ENCODE measurements at places on chromosomes 1 and 21.

- DNase-seq = no peak
Measured at GRCh38 chr1:242398351-242398750, 126.1 kb downstream of the PLD5 start.

DNA sequence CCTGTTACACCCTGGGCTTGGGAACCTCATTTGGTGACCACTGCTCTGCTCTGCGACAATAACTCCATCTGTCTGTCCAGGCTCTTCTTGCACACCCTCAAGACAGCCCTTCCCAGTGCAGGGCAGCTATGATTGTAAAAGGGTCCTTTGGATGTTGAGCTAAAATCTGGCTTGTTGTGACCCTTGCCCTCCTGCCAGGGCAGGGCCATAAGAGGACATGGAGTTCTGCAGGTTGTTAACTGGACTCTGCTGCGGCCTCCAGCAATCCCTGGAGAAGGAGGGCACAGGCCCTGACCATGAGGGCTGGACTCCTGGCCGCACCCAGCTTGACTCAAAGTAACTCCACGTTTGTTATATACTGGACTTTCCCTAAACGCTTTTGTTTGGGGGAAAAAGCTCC lies 41.2 kb downstream of the DHCR24 start:
- DNase-seq = no peak

- no peak for DNase-seq
Measured at GRCh38 chr1:29256394-29256793, 20.1 kb downstream of the PTPRU start.

GRCh38 chr1:32619701-32620485 lies 30.5 kb downstream of the ZBTB8OS start:
- DNase-seq = no peak

DNA sequence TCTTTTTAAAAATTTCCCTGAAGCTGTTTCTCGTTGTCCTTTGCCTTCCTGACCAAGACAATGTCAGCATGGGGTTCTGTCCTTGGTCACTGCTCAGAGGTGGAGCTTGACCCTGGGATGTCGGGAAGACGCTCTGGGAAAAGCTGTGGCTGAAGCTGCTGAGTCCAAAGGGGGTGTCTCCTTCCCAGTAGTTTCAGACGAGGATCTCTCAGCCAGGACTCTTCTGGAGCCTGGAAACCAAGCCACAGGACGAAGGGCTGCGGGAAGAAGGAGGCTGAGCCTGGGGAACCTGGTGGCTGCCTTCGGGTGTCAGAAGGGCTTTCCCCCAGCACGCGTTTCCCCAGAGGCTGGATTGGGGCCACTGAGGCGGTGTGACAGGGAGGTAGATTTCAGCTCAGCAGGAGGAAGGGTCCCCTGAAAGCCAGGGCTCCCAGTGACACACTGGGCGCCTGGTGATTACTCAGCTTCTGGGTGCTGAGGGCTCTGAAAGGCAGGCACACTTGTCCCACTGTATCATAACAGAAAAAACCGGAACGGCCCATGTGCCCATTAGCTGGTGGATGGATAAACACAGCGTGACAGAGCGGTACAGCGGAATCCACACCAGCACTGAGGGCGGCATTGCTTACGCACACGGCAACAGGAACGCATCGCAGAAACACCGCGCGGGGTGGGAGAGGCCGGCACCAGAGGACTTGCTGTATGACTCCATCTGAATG lies 5.0 kb upstream of the KRTAP12-1 start:
- DNase-seq = no peak

- DNase-seq = no peak
Measured at GRCh38 chr1:6179564-6180175, 451 bp downstream of the CHD5 start.

DNA sequence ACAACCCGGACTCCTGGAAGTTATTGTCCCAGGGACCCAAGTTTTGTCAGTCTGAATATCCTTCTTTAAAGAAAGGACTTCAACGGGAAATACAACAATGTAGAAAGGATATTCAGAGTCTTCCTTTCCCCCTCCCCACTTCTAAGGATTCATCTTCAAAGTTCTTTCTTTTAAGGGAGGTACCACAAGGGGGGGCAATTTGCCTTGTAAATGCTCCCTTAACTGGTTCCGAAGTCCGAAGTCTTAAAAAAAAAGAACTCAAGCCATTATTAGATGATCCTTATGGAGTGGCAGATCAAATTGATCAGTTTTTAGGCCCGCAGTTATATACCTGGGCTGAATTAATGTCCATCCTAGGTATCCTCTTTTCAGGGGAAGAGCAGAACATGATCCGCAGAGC lies 47.0 kb downstream of the SERINC2 start:
- no peak for DNase-seq

GRCh38 chr1:24567792-24568388 lies 12.0 kb downstream of the NCMAP start:
- DNase-seq = peak; percentile 35

- DNase-seq = no peak
Measured at GRCh38 chr1:188017921-188018320, 1189.2 kb downstream of the PLA2G4A start.

GRCh38 chr1:248842781-248843331 lies 4.8 kb downstream of the ZNF672 start:
- no peak for DNase-seq

- DNase-seq = no peak
Measured at GRCh38 chr21:33027401-33028286, 1.9 kb downstream of the OLIG2 start.

DNA sequence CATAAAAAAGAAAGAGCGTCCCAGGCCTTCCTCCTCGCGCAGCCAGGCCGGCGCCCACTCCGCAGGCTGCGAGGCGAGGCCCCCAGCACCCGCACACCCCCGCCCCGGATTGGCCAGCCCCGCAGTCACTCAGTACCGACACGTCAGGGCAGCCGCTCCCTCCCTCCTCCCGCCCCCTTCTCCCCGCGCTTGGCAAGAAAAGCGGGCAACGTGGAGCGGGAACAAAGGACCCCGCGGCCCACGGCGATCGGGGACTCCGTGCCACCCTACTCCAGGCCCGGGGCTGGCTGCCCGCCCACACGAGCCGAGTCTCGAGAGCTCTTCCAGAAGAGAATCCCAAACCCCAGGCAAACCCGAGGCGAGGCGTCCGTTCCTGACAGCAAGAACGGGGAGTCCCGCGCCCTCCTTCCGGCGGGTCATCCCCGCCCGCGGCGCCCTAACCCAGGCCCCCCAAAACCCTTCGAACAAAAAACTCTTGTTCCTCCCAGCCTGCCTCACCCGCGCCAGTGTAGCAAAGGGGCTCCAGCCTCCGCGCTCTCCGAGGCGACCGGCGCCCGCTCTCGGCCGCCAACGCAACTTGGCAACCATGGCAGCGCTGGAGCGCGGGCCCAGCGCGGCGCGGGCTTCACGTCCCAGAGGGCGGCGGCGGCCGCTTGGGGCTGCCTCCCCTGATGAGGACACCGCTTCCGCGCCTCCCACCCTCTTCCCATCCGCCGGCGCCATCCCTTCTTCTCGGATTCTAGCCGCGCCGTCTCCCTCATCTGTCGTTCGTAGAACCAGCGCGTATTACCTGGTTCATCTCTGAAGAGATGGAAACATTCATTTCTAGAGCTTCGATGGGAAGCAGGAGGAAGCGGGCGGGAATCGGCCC lies 645 bp downstream of the IVNS1ABP start:
- DNase-seq = peak; percentile 97

DNA sequence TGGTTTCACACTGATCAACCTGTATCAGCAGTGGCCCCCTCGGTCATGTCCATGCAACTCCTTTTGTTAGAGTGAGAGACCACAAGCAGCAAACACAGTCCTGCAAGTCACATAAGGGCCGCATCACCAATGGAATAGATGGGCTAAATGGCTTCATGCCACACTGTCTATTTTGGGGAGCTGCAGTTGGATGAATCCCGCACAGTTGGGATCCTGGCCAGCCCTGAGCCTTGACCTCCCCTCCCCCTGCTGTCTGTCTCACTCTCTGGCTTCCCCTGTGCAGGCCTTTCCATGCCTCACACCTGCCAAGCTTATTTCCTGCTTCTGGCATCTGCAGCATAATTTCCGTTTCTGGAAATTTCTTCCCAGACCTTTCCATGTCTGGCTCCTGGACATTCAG lies 57.0 kb downstream of the CNIH3 start:
- DNase-seq = no peak

GRCh38 chr1:30872948-30873263 lies 35.7 kb downstream of the SDC3 start:
- DNase-seq = no peak

DNA sequence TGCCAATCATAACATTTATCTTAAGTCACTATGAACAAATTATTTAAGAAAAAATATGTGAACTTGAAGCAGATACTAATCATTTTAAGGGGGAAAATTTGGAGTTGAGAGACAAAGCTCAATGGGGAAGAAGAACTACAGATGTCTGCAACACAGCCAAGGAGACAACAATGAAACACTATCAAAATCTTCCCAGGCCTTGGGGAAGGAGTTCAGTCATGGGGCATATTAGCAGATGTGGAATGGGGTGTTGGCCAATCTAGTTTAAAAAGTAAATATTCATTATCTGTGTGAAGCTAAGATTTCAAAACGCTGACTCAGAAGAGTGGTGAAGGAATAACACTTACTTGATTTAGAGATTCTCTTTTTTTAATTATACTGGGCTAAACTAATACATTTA lies 671.6 kb upstream of the ZP4 start:
- DNase-seq = no peak

DNA sequence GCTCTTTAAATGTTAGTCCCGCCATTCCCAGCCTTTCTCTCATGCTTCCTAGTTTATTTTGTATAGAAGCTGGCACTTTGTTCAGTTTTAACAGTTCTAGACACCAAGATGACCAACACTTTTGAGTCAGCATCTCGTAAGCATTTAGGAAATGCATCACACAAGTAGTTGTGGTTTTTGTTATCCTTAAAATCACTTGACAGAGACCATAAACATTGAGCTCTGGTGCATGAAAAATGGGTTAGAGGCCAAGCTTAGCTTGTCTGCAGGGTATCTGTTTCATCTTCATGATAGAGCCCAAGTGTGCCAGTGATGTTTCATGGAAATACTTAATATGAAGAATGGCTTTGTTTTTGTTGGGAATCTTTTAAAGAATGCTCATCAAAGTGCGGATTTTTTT lies 159.7 kb downstream of the DISP1 start:
- no peak for DNase-seq

- no peak for DNase-seq
Measured at GRCh38 chr1:40742363-40743061, 41.1 kb upstream of the KCNQ4 start.

DNA sequence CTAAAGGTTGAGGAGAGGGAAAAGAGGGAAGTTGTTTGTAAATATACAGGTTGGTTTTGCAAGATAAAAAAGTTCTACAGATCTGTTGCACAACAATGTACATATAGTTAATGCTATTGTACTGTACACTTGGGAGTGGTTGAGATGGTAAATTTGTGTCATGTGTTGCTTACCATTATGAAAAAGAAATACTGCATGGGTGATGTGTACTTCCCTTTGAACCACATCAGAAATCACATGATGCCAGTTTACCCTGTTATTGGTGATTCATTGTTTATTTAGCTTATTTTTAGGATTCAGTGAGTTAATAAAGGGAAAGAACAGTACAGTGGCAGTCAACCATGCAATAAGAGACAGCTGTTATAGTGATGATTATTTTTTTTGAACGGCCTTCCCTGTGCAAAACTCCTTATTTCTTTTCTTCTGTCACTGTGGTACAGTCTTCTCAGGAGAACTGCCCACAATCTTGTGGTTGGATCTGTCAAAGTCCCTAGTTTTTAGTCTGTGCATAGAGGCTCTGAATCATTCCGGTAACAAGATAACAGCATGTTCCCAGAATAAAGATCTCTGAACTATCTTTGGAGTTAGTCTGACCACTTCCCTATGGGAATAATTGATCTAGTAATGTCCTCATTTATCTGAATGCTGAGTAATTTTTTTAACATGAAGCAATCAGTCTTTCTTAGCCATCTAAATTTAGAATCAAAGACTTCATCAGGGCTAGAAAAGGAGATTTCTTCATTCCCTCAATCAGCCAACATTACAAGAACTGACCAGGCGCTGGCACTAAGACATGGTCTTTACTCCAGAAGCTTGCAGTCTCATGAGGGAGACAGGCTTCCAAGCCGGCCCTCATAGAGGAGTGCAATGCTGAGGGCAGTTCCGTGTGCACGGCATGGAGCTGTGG lies 84.2 kb downstream of the SH3GLB1 start:
- DNase-seq = no peak

GRCh38 chr1:226344441-226345259 lies 35.7 kb upstream of the LIN9 start:
- no peak for DNase-seq

DNA sequence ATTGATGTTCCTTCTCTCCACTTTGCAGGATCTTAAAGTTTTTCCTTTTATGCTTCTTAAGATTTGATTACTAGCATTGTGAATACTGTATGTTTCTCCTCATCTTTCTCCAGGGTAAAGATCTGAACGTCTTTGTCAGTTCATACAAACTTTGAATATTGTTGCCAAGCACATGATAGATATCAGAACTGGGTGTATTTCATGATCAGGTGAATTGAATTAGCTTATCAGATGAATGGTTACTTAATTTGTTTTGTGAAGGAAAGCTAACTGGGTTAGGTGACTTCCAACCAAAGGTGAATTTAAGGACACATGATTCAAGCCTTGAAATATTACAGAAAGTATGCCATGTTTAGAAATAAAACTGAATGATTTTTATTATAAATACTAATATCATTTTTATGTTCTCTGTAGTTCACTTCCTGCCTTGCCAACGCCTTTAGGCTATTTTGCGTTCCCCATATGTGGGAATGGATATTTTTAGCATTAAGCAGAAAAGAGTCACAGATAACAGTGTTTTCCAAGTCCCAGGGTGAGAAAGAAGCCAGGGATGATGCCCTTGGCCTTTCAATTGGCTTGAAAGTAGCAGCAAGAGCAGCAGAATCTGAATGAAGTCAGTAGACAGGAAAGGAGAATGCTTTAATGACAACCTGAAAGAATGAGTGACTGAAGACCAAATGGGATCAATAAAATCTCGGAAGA lies 752.1 kb downstream of the NCAM2 start:
- no peak for DNase-seq
